ENCODE measurements at places on chromosomes 5 and 9.
A peak's percentile ranks its signal among the peaks of the same experiment; 100 is the strongest.

GRCh38 chr9:134068744-134069479 is 1.1 kb upstream of the BRD3 start:
- DNase-seq: no peak

- no peak for DNase-seq
Measured at GRCh38 chr9:18585996-18586395, 112.0 kb downstream of the ADAMTSL1 start.

GRCh38 chr5:141330299-141331080 is at the start of gene PCDHGA1:
TSS of gene PCDHGA1 (plus strand) at chr5:141330514.
- no peak for DNase-seq

DNA sequence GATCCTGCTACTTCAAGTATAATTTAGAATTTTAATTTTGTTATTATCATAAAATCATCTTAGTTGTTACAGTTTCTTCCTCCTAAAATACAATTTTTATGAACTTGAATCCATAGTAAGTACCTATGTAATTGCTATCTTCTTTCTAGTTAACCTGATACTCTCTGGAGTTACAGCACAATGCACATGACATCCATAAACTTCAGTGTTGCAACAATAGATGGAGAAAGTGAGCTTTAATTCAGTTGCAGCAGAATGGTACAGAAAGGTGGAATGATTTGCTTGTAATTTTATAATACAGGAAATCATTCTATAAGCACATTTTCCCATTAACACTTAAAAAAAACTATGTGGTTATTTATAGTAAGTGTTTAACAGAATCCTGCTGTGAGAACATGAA is 372.0 kb downstream of the CDH9 start:
- no peak for DNase-seq

DNA sequence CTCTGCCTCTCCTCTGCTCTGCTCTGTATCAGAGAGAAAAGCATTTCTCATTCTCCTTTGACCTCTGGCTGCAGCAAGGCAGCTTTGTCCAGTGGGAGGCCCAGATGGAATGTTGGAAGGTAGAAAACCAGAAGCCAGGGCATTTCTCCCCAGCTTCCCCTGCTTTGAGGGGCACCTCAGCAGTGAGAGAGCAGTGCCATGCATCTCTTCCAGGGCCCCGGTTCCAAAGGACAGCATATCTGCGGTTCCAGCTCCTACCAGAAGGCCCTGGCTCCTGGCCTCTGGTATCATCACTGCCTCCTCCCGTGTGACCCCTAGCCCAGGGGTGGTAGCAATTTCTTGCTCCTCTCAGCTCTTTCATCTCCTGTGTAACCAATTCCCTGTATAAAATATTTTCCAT is 190.8 kb downstream of the SPOCK1 start:
- DNase-seq: no peak

GRCh38 chr9:37243588-37244345 is 123.4 kb downstream of the ZCCHC7 start:
- no peak for DNase-seq

DNA sequence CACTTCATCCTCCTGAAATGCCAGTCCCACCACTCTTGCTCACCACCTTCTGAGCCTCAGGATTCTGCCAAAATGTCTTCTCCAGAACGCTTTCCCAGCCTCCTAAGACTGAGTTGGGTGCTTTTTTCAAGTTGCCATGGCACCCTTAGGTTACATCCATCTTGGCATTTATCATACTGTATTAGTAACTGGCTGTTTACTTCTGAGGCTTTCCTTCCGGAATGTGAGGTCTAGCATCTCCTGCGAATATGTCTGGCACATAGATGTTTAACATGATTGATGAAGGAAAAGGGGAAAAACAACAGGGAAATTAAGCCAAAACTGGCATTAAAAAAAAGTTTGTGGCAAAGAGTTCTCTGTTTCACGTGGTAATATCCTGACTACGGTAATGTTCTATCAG is 24.9 kb downstream of the RNF130 start:
- DNase-seq: no peak

DNA sequence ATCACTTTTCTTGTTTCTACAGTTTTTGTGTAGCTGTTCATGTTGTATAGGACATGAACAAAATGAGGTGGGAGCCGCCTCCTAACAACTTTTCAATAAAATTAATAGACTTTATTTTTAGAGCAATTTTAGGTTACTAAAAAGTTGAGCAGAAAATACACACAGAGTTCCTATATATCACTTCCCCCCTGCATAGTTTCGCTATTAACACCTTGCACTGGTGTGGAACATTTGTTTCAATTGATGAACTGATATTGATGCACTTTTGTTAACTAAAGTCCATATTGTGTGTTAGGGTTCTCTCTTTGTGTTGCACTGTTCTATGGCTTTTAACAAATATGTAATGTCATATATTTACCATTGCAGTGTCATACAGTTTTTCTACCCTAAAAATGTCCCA is 47.8 kb upstream of the KCNN2 start:
- no peak for DNase-seq

DNA sequence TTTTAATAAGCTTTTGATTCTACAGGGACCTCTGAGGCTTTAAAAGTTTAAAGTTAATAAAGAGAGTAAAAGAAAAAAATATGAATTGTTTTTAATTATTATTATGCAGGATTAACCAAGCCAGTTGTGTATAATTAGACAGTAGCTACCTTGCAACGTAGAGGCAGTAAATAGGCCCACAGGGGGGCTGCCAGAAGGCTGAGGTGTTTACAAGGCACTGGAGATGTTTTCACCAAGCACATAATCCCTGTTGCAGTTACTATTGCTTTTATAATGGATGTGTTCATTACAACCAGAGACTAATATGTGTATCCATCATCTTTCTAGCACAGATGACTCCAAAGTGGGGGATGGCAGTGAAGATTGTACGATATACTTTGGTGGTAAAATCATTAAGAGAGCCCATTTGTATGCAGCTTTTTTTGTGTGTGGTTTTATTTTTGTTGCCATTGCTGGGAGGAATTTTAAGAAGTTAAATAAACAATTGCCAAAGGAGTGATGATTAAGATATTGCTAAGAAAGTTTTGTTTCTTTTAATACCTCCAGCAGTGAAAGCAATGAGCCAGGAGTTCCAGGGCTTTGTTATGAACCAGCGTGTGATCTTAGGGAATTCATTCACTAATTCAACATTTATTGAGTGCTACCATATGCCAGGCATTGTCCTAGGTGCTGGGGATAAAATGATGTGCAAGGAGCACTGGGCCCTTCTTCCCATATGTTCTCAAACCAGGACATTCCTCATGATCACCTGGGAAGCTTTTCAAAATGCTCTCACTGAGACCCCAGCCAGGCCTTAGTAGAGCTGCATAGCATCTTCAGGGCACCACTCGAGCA is 138.7 kb upstream of the EFNA5 start:
- DNase-seq: no peak

- no peak for DNase-seq
Measured at GRCh38 chr5:55593115-55593472, 58.3 kb upstream of the PLPP1 start.

DNA sequence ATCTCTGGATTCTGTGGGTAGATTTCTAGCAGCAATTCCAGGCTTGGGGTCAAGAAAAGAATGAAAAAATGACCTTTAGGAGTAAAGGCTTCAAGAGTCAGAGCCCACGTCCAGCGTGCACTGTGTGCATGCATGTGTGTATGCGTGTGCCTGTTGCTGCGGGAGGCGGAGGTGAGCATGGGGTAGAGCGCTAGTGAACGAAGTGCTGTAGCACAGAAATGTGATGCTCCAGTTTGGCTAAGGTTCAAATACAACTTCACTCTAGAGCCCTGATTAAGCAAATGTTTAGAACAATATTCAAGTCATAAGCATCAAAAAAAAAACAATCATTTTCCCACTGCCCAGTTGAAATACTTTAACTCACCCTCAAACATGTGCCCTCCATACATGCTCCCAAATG is 403.9 kb downstream of the ZNF608 start:
- DNase-seq: no peak

- DNase-seq: no peak
Measured at GRCh38 chr9:135081731-135082130, 5.7 kb upstream of the OLFM1 start.

DNA sequence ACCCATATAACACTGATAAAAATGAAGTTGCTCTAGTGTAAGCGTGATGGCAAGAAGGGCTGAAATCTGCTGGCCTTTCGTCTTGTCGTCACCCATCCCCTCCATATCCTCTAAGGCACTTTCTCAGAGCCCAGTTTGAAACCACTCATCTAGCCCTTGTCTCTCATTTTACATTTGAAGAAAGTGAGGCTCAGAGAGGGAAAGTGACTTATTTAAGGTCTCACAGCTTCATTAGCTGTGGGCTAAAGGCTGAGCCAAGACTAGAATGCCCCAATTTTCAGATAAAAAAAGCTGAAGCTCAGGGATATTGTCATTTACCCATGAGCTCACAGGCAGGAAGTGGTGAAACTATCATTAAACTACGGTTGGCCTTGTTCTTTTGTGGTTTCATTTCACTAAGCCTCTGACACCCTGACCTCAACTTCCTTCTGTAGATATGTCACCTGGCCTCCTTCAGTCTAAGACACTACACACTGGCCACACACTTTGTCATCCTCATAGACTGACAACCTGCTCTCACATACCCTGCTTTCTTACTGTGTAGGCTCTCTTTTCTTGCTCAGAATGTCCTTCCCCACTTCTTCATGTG is 176.7 kb upstream of the DMAC1 start:
- peak; percentile 81 for DNase-seq

DNA sequence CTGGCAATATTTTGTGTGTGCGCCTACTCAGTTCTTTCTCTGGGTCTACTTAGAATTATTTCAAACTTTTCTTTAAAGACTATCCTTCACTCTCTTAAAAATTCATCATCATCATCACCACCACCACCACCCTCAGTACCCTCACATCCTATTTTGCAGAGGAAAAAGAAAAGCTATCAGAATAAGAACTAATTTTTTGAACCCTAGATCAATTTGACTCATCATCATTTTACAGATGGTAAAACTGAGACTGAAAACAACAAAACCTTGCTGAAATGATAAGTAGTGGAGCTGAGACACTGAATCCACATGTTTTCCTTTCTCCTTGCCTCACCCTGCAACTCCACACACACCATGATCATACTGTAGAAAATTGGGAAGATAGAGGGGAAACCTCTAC is 119.3 kb downstream of the SSBP2 start:
- no peak for DNase-seq

GRCh38 chr5:96660971-96661854 is 963 bp upstream of the CAST start:
- DNase-seq: no peak

GRCh38 chr5:58545912-58546311 is 37.0 kb upstream of the RAB3C start:
- peak; percentile 3 for DNase-seq

DNA sequence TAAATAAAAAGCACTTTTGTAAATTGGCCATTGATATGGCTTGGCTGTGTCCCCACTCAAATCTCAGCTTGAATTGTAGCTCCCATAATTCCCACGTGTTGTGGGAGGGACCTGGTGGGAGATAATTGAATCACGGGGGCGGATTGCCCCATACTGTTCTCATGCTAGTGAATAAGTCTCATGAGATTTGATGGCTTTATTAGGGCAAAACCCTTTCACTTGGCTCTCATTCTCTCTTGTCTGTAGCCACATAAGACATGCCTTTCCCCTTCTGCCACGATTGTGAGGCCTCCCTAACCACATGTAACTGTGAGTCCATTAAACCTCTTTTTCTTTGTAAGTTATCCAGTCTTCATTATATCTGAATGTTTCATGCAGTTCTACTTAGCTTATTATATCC is 153.2 kb downstream of the TARS1 start:
- no peak for DNase-seq

Measured in hematopoietic multipotent progenitor cell treated with erythropoietin and hydrocortisone succinate and interleukin-3 and kit ligand, for 8 days (in vitro differentiated cells).